SJSA1 (cell line): ENCODE measurements at places on chromosomes 3 and 15. TPM values are rescaled to one million over a fixed set of nuclear protein-coding genes. Genes with fewer than 3 reads are reported as not detected.

TM4SF1 gene
- total RNA-seq, result 117 and 140 TPM in 2 replicates

DYNC1LI1 gene
- 48.1 and 67.0 TPM in 2 replicates for total RNA-seq

SIDT1 gene
- total RNA-seq, result not detected in 2 replicates

STRA6 gene
- 0.18 TPM in 1 of 2 replicates, not detected in the other for total RNA-seq

BTLA gene
- total RNA-seq, result not detected in 2 replicates

GLDN gene
- total RNA-seq, result 0.32 TPM in 1 of 2 replicates, not detected in the other

DNAH12 gene
- not detected in 2 replicates for total RNA-seq

GABRR3 gene
- not detected in 2 replicates for total RNA-seq

CD86 gene
- total RNA-seq, result not detected in 2 replicates

SLC28A1 gene
- total RNA-seq, result not detected in 2 replicates

APEH gene
- 97.9 and 135 TPM in 2 replicates for total RNA-seq

VWA5B2 gene
- total RNA-seq, result not detected in 2 replicates

CEP19 gene
- total RNA-seq, result 2.0 and 2.5 TPM in 2 replicates

DNA sequence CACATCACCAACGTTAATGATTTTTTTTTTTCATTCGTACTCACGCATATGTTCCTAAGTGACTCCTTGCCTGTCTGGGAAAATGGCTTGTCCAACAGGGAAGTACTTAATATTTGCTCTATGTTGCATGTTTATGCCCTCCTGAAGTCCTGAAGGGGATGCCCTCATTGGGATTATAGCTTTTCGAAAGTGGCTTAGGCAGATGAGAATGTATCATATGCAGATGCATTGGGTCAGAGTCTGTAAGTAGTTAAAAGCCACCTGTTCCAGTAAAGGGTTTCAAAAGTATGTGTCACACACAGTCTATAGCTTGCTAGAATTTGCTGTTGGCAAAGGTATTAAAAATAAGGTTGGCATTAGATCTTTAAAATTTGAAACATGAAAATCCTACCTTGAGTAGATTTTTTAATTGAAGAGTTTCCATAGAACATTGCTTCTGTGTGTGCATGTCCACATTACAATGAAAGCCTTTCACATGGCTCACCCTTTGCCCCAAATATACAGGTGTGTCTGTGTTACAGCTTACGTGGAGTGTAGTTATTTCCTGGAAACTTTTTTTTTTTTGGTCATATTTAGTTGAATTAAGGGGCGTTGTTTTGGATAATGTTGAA, 2.1 kb downstream of the ABHD17C start:
- no peak for DNase-seq

GRCh38 chr3:56979791-56980190, 80.7 kb upstream of the SPATA12 start:
- DNase-seq, result no peak

DNA sequence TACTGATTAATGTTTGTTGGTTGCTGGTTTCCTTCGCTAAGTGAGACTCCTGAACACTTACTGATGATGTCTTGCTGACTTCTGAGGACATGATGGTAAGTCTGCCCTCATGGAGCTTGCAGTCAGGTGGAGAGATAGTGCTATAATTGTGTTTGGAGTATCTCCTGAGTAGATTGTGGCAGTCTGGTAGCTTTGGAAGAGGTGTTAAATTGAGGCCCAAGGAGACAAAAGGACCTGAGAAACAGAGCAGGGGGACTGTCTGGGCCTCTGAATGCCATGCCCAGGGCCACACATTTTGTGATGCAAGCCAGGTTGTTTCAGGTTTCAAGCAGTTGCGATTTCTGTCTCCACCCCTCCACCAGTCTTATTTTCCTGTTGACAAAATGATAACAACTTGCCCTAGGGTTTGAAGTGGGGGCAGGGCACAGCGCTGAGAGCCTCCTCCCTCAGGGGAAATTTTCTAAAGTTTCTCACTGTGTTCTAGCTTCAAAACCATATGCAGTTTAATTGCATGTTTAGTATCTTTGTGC, 16.7 kb downstream of the SMAD3 start:
- DNase-seq, result no peak

- DNase-seq, result no peak
These were observed 28.6 kb downstream of the SLC27A2 start for GRCh38 chr15:50210462-50211157.

- no peak for DNase-seq
These were observed 35.8 kb downstream of the HAPLN3 start for GRCh38 chr15:88859550-88859949.

DNA sequence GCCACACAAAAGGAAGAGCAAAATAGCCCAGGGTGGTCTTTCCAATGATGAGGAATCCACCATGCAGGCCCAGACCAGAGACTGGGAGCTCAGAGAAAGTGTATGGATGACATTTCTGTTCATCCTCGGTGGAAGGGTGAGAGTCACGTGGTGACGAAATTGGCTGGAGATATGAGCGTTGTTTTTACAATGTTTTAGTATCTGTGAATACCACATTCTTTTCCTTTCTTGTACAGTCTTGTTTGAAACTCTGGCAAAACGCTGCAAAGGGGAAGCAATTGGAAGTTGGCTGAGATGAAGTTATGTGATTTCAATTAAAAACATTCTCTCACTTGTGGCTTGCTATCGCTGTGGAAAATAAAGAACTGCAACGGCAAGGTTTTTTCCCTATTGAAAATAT, 137.5 kb downstream of the MAGI1 start:
- peak; percentile 15 for DNase-seq

- DNase-seq, result no peak
These were observed 188.9 kb upstream of the LMCD1 start for GRCh38 chr3:8312685-8313084.

- no peak for DNase-seq
These were observed 205.5 kb upstream of the TGFBR2 start for GRCh38 chr3:30400926-30401325.

GRCh38 chr3:21954709-21955108, 203.7 kb upstream of the ZNF385D start:
- no peak for DNase-seq

- DNase-seq, result no peak
These were observed 15.5 kb downstream of the NAA50 start for GRCh38 chr3:113730550-113730949.

- DNase-seq, result no peak
These were observed 210.4 kb upstream of the ZBTB20 start for GRCh38 chr3:115357456-115357855.

- DNase-seq, result no peak
These were observed 18.2 kb upstream of the B4GALT4 start for GRCh38 chr3:119258915-119259314.

DNA sequence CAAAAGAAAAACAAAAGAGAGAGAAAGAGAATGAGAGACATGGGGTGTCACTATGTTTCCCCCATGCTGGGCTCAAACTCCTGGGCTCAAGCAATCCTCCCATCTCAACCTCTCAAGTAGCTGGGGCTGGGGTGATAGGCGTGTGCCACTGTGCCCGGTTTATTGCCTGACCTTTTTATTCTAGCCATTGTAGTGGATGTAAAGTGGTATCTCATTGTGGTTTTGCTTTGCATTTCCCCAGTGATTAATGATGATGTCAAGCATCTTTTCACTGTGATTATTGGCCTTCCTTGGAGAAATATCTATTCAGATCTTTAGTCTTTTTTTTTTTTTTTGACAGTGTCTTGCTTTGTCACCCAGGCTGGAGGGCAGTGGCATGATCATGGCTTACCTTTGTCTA, 37.7 kb upstream of the GK5 start:
- no peak for DNase-seq

- DNase-seq, result no peak
These were observed 41.6 kb downstream of the WDR76 start for GRCh38 chr15:43868406-43868805.

DNA sequence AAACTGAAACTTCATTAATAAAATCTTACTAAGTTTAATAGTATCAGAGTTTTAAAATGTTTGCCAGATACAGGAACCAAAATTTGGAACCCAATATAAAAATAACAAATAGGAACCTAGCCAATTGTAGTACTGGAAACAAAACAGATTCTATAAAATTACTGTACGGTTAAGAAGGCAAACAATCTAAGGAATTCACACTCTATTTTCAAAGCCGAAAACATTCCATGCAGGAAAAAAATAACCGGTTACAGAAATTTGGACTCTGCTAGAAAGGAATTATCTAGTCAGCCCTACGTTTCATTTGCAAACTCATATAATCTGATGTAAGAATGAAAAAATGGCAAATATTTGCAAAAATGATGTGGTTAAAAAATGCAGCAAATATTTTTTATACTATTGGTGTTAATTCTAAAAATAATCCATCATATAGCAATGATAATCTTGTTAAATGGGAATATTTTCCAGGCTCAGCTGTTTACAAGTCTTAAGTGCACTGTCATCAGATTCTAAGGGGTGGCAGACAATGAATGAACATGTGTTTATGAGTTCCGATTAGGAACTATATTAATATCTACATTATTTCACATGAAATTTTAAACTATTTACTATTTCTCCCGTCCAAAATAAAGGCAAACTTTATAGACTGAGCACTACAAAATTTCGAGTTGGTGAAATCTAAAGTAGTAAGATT, 58.1 kb downstream of the DCBLD2 start:
- peak; percentile 25 for DNase-seq

DNA sequence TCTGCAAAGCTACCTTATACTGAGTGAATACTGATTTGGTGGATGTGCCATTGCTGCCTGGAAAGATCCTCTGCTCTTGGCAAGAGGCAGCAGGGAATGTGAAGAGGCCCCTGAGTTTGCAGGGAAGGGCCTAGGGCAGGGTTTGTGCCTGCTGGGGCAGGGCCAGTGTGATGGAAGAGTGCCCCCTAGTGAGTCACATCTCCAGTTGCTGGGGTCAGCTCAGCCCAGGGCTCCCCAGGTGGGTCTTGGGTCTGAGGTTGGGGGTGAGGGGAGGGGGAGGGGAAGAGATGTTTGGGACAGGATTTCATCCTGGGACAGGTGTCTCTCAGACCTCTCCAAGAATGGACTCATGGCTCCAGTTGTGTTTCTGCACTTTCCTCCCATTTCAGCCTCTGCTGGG, 4.1 kb upstream of the AMOTL2 start:
- DNase-seq, result peak; percentile 56

DNA sequence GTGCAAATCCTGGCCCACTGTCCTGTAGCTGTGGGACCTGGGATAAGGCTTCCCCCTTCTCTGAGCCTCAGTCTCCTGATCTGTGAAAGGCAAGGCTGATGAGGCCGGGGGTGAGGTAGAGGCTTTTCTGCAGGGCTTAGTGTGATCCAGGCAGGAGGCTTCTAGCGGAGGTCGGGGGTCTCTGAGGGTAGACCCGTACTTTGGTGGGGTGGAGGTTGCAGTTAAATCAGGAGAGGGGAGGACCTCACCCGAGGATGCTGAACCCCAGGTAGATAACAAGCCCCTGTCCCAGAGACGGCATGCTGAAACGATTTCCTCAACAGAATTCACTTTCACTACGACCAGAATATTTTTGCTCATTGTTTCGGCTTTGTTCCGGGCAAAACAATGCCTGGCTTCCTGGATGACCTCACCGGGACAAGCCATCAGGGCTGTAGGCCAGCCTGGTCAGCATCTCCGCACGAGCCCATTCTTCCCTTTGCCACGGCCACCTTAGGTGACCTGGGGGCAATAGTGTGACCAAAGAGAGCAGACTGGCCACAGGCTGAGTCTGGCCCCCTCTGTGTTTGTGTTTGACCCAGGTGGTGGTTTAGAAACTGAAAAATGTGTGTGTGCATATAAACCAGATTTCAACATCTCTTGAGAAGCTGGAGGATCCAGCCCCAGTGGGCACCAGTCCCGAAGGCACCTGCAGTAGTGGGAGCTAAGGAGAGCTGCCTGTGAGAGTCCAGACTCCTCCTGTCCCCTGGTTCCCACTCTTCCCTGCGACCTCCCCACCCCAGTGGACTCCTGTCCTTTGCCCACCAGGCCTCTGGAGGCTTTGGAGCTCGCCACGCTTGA, 33.0 kb downstream of the SLC6A6 start:
- DNase-seq, result peak; percentile 54

DNA sequence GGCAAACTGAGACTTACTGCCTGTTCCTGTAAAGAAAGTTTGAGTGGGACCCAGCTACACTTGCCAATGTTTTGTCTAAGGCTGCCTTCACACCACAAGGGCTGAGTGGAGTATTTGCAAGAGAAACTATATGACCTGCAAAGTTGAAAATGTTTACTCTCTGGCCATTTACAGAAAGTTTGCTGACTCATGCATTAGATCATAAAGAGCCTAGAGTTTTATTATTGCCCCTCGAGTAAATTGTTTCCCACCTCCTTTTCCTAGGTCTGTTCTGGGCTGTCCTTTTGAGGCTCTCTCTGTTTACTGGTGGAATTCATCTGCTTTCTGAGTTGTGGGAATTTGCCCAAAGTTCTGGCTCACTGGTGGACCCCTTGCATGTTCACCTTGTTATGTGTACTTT, 6.7 kb upstream of the PROK2 start:
- no peak for DNase-seq

GRCh38 chr3:170201527-170201926, 20.0 kb upstream of the PHC3 start:
- DNase-seq, result no peak

DNA sequence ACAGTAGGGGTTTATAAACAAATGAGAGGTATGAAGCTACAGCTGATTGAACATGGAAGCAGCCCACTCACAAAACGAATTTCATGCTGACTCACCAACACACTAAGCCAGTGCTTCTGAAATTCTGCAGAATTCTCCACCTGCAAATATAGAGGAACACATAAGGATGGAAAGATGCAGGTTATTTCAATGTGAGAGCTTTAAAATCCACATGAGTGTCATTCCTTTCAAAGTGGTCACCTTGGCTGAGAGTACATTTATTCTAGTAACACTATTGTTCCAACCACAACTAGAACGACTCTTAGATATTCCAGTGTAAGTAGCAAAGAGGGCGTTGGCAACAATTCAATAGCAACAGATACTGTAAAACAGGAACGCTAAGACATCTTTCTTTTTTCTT, 189.9 kb upstream of the TSC22D2 start:
- DNase-seq, result no peak

DNA sequence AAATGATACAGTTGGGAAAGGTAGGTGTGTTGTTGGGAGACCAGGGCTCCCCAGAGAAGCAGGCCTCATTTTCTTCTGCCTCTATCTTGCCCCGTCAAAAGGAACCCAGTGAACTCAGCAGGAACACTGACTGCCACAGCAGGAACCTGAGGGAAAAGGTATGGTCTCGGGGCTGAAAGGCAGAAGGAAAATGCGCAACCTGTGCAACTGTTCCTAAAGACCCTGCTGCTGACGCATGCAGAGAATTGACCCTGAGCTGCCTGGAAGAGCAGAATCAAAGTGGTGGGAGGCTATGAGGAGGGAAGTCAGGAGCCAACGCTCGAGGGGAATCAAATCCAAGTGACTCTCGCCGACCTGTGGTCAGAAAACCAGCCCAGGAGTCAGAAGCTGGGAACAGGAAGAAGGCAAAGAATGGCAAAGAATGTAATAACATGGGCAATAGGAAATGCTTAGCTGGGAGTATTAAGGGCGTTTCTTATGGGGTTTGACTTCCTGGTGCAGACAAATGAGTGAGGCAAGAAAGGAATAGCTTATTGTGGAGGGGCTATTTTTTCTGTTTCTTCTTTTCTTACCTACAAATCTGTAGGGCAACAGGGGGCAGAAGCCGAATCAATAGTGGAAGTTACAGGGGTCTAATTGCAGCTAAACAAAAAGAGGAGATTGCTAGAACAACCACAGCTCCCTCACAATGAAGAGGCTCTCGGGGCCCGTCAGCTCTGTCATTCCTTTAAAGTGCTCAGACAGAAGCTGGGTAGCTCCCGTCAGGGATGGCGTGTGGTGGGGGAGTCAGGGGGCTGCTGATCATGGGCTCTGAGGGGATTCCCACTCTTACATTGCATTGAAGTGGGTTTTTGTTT, 65.4 kb upstream of the DLG1 start:
- DNase-seq, result no peak
